ENCODE measurements at places on chromosomes 3 and 15. TPM values are rescaled to one million over a fixed set of nuclear protein-coding genes. Genes with fewer than 3 reads are reported as not detected.
A peak's percentile ranks its signal among the peaks of the same experiment; 100 is the strongest.

Gene ADIPOQ
- not detected for total RNA-seq

Gene SERPINI2
- total RNA-seq = not detected

Gene ARRDC4
- 0.76 TPM for total RNA-seq

Gene GOLGA8M
- 2.9 TPM for total RNA-seq

Gene CACNA2D3
- not detected for total RNA-seq

- H3K4me3 ChIP-seq = no peak overlapping the region
- H3K36me3 ChIP-seq = no peaks in the 10 kb centered on the region
- no peak overlapping the region for H3K27ac ChIP-seq
- H3K4me1 ChIP-seq = no peaks in the 10 kb centered on the region
Observed at GRCh38 chr3:190853464-190853863, 9.0 kb downstream of the GMNC start.

DNA sequence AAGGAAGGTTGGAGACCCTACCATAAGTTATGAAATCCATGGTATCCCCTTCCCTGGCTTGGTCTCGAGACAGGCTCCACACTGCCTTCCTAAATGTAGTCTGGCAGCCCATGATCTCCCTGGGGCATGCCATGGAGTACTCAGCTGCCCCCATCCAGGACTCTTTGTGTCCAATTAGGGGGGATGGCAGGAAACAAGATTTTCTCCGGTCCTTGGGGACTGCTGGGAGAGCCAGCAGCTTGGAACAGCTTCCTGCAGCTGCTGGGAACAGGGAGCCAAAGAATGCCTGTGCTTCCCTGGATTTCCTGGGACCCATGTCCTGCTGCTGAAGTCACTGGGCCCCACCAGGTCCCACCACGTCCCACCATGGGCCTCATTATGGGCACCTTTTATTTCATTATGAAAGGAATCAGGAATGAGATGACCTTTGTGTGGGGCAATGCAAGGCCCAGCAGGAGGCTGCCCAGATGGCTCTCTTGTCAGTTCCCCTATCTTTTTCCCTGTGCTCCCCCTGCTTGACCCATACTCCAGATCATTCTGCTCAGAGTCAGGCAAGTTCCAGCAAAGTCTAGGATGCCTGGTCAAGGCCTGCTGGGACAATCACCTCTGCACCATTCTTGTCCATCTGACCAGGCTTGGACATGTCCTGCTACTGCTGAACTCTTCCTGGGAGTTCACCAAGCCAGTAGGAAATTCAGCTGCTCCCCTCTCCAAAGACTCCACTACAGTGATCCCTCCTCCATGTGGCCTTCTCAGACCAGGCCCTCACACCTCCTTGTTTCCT is 15.0 kb upstream of the DAG1 start:
- no peak overlapping the region for H3K27ac ChIP-seq
- DNase-seq = no peak
- no peaks in the 10 kb centered on the region for H3K4me1 ChIP-seq
- H3K27me3 ChIP-seq = no peaks in the 10 kb centered on the region

DNA sequence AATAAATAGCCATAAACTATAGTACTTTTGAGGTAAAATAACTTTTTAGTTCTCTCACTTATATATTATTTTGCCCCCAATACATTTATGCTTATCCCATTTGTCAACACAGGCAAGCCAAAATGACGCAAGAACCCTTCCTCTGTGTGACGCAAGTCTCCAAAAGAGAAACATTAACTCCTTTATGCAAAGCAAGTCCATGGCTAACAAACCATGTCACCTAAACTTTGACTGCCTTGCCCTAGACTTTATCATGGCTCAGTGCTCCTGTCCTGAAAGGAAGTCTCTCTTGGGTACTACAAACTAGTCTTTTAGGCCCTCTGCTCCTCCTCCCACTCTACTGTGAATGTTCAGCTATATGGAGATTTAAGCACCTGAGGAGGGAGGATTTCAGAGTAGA is 230.5 kb downstream of the UNC13C start:
- no peak for DNase-seq
- no peaks in the 10 kb centered on the region for H3K4me1 ChIP-seq
- H3K4me3 ChIP-seq = no peak overlapping the region
- H3K36me3 ChIP-seq = no peaks in the 10 kb centered on the region

- no peak overlapping the region for H3K4me3 ChIP-seq
- H3K27me3 ChIP-seq = no peaks in the 10 kb centered on the region
- no peak for DNase-seq
- no peaks in the 10 kb centered on the region for H3K4me1 ChIP-seq
- peaks cover 65% of the 10 kb centered on the region for H3K36me3 ChIP-seq
Observed at GRCh38 chr15:60350108-60350507, 47.7 kb downstream of the ANXA2 start.

GRCh38 chr3:38360345-38360744 is 13.8 kb downstream of the XYLB start:
- H3K27me3 ChIP-seq = no peaks in the 10 kb centered on the region
- H3K36me3 ChIP-seq = no peaks in the 10 kb centered on the region

- no peak for DNase-seq
- H3K4me3 ChIP-seq = no peak overlapping the region
- no peak overlapping the region for H3K27ac ChIP-seq
- no peaks in the 10 kb centered on the region for H3K27me3 ChIP-seq
- no peaks in the 10 kb centered on the region for H3K36me3 ChIP-seq
- no peaks in the 10 kb centered on the region for H3K4me1 ChIP-seq
Observed at GRCh38 chr3:148789146-148789545, 38.5 kb upstream of the CPB1 start.

GRCh38 chr3:36786921-36787890 is 22.9 kb upstream of the DCLK3 start:
- no peak for DNase-seq
- no peaks in the 10 kb centered on the region for H3K36me3 ChIP-seq
- no peak overlapping the region for H3K4me3 ChIP-seq
- H3K27me3 ChIP-seq = no peaks in the 10 kb centered on the region
- no peaks in the 10 kb centered on the region for H3K4me1 ChIP-seq

GRCh38 chr3:141330235-141330634 is 38.1 kb upstream of the ZBTB38 start:
- no peaks in the 10 kb centered on the region for H3K27me3 ChIP-seq
- no peak overlapping the region for H3K4me3 ChIP-seq
- H3K4me1 ChIP-seq = no peaks in the 10 kb centered on the region

DNA sequence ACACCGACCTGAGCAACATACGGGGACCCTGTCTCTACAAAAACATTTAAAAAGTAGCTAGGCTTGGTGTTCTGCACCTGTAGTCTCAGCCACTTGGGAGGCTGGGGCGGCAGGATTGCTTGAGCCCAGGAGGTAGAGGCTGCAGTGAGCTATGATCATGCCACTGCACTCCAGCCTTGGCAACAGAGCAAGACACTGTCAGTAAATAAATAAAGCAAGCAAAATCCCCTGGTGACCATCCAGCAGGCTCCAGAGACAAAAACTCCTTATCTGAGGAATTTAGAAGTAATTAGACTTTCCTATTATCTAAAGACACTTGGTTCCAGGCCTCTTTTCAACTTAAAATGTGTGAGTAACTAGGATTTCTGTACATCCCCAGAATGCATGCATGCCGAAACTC is 29.5 kb upstream of the ZNF774 start:
- no peaks in the 10 kb centered on the region for H3K27me3 ChIP-seq
- peaks cover 7% of the 10 kb centered on the region for H3K4me1 ChIP-seq
- no peak for DNase-seq
- no peaks in the 10 kb centered on the region for H3K36me3 ChIP-seq
- H3K4me3 ChIP-seq = no peak overlapping the region
- no peak overlapping the region for H3K27ac ChIP-seq

DNA sequence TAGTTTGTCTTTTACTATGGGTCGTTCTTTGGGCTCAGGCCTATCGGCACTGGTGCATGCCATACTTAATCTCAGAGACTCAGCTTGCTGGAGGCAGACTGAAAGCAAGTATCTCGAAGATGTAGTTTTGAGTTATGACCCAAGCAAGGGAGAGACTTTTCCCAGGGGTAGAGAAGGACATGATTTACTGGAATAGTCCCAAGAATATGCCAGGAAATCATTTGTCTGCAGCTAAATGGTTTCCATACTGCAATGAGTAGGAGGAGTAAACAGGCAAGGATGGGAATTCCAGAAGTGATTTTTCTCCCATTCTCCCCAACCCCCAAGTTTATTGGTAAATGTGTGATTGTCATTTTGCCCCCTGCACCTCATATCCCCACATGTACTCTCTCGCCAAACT is 35.4 kb upstream of the LACTB start:
- H3K4me3 ChIP-seq = no peak overlapping the region
- no peak for DNase-seq
- H3K36me3 ChIP-seq = no peaks in the 10 kb centered on the region
- no peaks in the 10 kb centered on the region for H3K27me3 ChIP-seq
- H3K4me1 ChIP-seq = no peaks in the 10 kb centered on the region

- H3K4me3 ChIP-seq = no peak within 1 kb of the TSS
- peaks cover 4% of the 10 kb centered on the region for H3K4me1 ChIP-seq
- DNase-seq = no peak
- peaks cover 8% of the 10 kb centered on the region for H3K27me3 ChIP-seq
- no peak within 1 kb of the TSS for H3K27ac ChIP-seq
Observed at GRCh38 chr15:89912674-89913396, at the start of gene ARPIN. Gene ARPIN (minus strand): TSS chr15:89912952. CDS start chr15:89912835, 117 bp downstream.

DNA sequence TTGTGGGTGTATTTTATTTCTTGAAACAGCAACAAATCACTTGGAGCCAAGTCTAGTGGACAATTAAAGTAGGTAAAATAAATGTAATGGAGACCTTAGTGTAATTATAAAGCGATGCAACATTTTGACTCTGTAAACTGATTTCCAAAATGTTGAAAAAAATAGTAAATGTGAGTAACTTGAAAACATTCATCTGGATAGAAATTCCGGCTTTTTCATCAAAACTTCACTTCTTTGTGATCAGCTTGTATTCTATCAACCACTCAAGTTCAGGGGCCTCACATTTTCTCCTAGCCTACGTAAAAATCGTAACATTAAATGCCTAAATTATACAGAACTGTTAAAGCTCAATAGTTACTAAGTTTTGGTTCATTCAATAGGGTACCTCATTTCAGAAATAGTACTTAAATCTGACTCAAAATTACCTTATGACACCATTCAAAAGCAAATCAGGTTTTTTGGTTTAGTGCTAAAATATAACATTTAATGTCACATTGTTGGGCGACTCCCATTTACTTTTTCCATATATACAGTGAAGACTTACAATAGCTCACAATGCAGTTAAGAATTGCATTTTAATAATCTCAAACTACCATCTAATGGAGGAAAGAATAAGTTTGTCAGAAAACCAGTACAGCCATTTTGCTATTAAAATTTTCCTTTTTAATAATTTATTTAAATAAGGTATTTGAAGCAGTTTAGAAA is 12.7 kb downstream of the CCNL1 start:
- H3K36me3 ChIP-seq = peaks cover 68% of the 10 kb centered on the region
- peaks cover 20% of the 10 kb centered on the region for H3K4me1 ChIP-seq
- H3K27me3 ChIP-seq = no peaks in the 10 kb centered on the region
- no peak overlapping the region for H3K27ac ChIP-seq
- no peak overlapping the region for H3K4me3 ChIP-seq
- no peak for DNase-seq

DNA sequence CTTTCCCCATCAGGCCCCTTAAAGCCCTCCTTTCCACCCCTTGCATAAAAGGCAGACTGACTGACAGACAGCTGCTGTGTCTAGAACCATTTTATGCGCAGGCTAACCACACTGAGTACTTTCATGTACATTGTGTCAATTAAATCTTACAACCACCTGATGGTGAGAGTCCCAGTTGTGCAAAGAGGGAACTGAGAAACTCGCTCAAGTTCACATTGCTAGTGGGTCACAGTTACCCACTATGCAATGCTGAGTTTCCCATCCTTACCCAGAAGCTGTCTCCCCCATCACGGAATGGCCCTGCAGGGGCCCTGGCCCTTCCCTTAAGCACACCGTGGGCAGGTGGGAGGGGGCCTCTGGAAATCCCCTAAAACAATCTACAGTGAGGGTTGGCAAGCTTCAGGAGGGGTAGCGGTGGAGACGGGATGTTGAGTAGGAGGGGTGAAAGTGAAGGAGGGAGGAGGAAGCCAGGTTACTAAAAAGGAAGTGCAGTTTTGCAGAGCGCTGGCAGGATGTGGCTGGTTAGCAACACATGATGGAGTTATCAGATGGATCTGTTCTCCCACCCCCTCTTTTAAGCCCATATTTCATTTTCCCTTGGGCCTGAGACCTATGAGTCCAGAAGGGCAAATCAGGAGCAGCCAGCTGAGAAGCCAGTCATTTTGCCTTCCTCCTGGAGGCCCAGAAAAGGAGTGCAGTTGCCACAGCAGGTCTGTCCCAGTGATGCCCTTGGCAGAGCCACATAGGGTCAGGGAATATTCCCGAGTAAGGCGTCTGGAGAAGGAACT is 30.0 kb downstream of the STARD5 start:
- no peaks in the 10 kb centered on the region for H3K27me3 ChIP-seq
- peaks cover 6% of the 10 kb centered on the region for H3K36me3 ChIP-seq
- peaks cover 75% of the 10 kb centered on the region for H3K4me1 ChIP-seq
- DNase-seq = peak; percentile 88

GRCh38 chr15:97521381-97522285 is 438.9 kb upstream of the ARRDC4 start:
- H3K27me3 ChIP-seq = no peaks in the 10 kb centered on the region
- H3K4me3 ChIP-seq = no peak overlapping the region
- DNase-seq = no peak
- H3K4me1 ChIP-seq = no peaks in the 10 kb centered on the region
- no peaks in the 10 kb centered on the region for H3K36me3 ChIP-seq

DNA sequence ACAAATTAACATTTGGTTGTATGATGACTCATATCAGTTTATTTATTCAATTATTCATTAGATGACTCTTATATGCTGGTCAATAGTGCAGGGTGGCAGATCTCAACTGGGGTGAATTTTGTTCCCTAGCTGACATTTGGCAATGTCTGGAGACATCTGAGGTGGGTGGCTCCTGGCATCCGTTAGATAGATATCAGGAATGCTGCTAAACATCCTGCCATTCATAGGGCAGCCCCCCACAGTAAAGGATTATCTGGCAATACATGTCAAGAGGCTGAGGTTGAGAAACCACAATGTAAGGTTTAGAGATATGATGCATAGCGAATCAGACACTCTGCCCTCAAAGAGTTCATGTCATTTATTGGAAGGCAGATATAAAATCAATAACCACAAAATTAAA is 719.9 kb downstream of the CADM2 start:
- no peak overlapping the region for H3K4me3 ChIP-seq
- DNase-seq = no peak
- H3K27me3 ChIP-seq = no peaks in the 10 kb centered on the region
- H3K4me1 ChIP-seq = no peaks in the 10 kb centered on the region

DNA sequence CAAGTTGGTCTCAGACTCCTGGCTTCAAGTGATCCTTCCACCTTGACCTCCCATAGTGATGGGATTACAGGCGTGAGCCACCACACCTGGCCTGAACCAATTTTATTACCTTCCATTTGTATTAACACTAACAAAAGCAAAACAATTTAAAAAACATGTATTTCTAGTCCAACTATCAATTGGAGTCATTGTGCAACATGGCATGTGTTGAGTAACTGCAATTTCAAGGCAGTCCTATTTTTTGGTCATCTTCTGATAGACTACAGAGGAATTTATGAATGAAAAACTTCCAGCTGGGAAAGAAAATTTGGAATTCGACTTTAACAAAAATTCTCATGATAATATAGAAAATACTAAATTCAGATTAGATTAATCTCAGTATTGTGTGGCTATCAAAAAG is 16.8 kb downstream of the SPTSSB start:
- peaks cover 13% of the 10 kb centered on the region for H3K4me1 ChIP-seq
- H3K4me3 ChIP-seq = no peak overlapping the region
- DNase-seq = no peak
- H3K36me3 ChIP-seq = no peaks in the 10 kb centered on the region
- no peaks in the 10 kb centered on the region for H3K27me3 ChIP-seq
- H3K27ac ChIP-seq = no peak overlapping the region

- H3K36me3 ChIP-seq = no peaks in the 10 kb centered on the region
- no peak overlapping the region for H3K4me3 ChIP-seq
- H3K4me1 ChIP-seq = no peaks in the 10 kb centered on the region
- H3K27ac ChIP-seq = no peak overlapping the region
- no peaks in the 10 kb centered on the region for H3K27me3 ChIP-seq
Observed at GRCh38 chr3:66138336-66139313, 82.2 kb upstream of the SLC25A26 start.

Measured in CD4-positive, alpha-beta memory T cell (primary cell).